ENCODE measurements at places on chromosomes 6 and 20.
A peak's percentile ranks its signal among the peaks of the same experiment; 100 is the strongest.

DNA sequence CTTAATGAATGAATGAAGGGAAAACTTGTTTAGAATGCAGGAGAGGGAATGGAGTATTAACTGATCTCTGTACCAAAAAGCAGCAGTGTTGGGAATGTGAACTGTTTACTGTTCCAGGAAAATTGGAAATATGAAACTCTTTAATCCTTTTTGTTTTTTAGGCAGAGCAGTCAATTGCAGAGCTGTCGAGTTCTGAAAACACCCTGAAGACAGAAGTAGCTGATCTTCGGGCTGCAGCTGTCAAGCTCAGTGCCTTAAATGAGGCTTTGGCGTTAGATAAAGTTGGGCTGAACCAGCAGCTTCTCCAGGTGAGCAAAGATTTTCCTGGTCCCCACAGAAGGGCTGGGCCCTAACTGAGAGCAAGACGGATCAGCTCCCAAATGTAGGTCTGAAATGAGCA lies 20.9 kb downstream of the CEP250 start:
- DNase-seq, result no peak

GRCh38 chr20:37890643-37891042 lies 12.3 kb upstream of the VSTM2L start:
- DNase-seq, result no peak

GRCh38 chr20:38196592-38196991 lies 31.5 kb upstream of the TGM2 start:
- DNase-seq, result no peak

- DNase-seq, result no peak
Observed at GRCh38 chr6:142297996-142298753, 3.6 kb upstream of the ADGRG6 start.

DNA sequence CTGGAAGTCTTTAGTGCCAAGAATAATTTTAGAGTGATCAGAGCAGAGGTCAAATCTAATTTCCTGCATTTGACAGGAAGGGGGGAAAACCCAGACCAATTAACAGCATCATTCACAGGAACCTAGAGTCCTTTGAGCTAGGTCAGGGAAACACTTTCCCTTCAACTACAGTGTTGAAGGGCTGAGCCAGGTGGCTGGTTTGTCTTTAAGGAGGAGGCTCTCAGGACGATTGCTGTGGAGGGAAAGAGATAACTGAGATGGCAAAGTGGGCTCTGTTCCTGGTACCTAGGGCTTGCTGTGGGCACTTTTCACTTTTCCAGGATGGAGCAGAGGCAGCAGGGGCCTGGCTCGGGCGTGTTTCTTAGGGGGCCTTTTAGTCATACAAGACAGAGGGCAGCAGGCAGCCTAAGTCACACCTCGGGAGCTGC lies 111.9 kb downstream of the SCML4 start:
- DNase-seq, result no peak

GRCh38 chr6:111980143-111980542 lies 73.8 kb upstream of the CCN6 start:
- no peak for DNase-seq

DNA sequence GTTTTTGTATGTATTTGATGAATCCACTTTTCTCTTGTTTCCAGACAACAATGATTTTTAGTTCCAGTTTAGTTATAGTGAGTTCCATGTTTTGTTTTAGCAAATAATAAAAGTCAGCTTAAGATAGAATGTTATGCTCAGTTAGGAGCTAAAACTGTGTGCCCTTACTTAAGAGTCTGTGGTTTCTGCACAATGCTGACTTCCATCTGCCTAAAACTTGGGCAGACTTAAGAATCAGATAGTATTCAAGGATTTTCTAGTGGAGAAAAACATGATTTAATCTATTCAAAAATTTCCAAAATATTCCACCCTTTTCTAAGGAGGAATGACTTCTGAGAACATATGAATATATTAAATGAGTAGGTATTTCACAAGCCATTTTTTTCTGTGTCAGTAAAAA lies 32.8 kb downstream of the LAMA4 start:
- DNase-seq, result no peak

DNA sequence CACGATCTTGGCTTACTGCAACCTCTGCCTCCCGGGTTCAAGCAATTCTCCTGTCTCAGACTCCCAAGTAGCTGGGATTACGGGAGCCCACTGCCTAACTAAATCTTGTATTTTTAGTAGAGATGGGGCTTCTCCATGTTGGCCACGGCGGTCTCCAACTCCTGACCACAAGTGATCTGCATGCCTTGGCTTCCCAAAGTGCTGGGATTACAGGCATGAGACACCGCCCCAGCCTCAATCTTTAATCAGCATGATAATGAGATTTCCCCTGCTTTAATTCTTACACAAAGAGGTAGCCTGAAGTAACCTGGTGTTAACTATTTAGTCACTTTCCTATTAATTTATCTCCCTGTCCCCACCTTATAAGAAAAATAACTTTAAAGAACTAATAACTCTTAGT lies 31.3 kb upstream of the TRDN start:
- DNase-seq, result no peak

GRCh38 chr20:21571841-21572690 lies 58.2 kb upstream of the NKX2-2 start:
- DNase-seq, result peak; percentile 25

Data from activated CD4-positive, alpha-beta T cell treated with anti-CD3 and anti-CD28 coated beads for 36 hours (primary cell).